Left colon (tissue), 2 donors: ENCODE measurements at places on chromosomes 12 and 14. TPM values are rescaled to one million over a fixed set of nuclear protein-coding genes. Genes with fewer than 3 reads are reported as not detected.

SLC2A14 gene
- total RNA-seq = 0.37 TPM

FOS gene
- 220 TPM for total RNA-seq

WASHC4 gene
- 36.5 TPM for total RNA-seq

GLI1 gene
- total RNA-seq = 1.8 TPM

GRCh38 chr12:96864335-96864734 lies 42.7 kb upstream of the NEDD1 start:
- DNase-seq = no peak

DNA sequence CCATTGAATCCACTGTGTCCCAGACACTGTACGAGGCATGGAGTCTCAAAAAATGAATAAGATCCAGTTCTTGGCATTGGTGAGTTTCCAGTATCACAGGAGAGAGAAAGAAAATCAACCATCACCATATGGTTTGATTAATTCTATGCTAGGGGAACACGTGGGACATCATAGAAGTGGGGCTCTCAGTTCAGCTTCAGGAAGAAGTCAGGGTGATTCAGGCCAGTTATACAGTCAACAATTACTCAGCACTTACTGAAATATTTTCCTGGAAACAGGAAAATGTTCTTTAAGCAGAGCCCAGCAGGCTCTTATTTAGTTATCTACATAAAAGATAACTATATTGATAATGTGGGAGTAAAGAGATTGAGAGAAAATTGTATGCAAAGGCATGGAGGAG lies 407.2 kb downstream of the NOVA1 start:
- no peak for DNase-seq
